ENCODE measurements at places on chromosomes 12 and 14. TPM values are rescaled to one million over a fixed set of nuclear protein-coding genes. Genes with fewer than 3 reads are reported as not detected.

DNA sequence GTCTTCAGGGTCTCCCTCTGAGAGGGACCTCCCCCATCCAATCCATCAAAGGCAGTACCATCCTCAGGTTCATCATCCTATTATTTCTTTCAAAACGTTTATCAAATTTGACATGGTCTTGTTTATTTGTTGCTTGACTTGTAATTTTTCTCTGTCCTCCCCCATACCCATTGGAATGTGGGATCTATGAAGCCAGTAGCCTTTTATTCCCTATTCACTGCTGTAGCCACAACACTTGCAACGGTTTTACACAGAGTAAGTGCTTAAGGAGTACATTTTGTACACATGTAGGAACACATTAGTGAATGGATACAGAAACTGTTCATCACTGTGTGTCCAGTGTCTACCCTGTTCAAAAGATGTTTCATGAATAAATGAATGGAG, 41.5 kb downstream of the IGF1 start:
- peaks cover 52% of the 10 kb centered on the region for H3K4me1 ChIP-seq
- DNase-seq = no peak
- H3K4me3 ChIP-seq = peak overlapping the region; percentile 35
- H3K36me3 ChIP-seq = no peaks in the 10 kb centered on the region
- H3K27me3 ChIP-seq = no peaks in the 10 kb centered on the region

- H3K27me3 ChIP-seq = peaks cover 52% of the 10 kb centered on the region
- H3K4me3 ChIP-seq = no peak overlapping the region
- no peak for DNase-seq
- no peaks in the 10 kb centered on the region for H3K4me1 ChIP-seq
- no peaks in the 10 kb centered on the region for H3K36me3 ChIP-seq
- no peak overlapping the region for H3K27ac ChIP-seq
Measured at GRCh38 chr14:91330096-91330696, 85.7 kb upstream of the GPR68 start.

- no peaks in the 10 kb centered on the region for H3K4me1 ChIP-seq
- DNase-seq = no peak
- H3K4me3 ChIP-seq = no peak overlapping the region
- peaks cover 4% of the 10 kb centered on the region for H3K36me3 ChIP-seq
- peaks cover 4% of the 10 kb centered on the region for H3K27me3 ChIP-seq
- no peak overlapping the region for H3K27ac ChIP-seq
Measured at GRCh38 chr14:105138021-105138541, 30.5 kb downstream of the JAG2 start.

GRCh38 chr12:48988030-48988649, 10.0 kb downstream of the WNT1 start:
- no peaks in the 10 kb centered on the region for H3K36me3 ChIP-seq
- H3K4me3 ChIP-seq = no peak overlapping the region
- peaks cover 57% of the 10 kb centered on the region for H3K27me3 ChIP-seq
- peak; percentile 25 for DNase-seq
- H3K4me1 ChIP-seq = no peaks in the 10 kb centered on the region
- no peak overlapping the region for H3K27ac ChIP-seq

GRCh38 chr14:80575763-80576162, 364.5 kb upstream of the DIO2 start:
- no peaks in the 10 kb centered on the region for H3K36me3 ChIP-seq
- H3K4me3 ChIP-seq = no peak overlapping the region
- no peak overlapping the region for H3K27ac ChIP-seq
- peaks cover 6% of the 10 kb centered on the region for H3K4me1 ChIP-seq
- DNase-seq = no peak

DNA sequence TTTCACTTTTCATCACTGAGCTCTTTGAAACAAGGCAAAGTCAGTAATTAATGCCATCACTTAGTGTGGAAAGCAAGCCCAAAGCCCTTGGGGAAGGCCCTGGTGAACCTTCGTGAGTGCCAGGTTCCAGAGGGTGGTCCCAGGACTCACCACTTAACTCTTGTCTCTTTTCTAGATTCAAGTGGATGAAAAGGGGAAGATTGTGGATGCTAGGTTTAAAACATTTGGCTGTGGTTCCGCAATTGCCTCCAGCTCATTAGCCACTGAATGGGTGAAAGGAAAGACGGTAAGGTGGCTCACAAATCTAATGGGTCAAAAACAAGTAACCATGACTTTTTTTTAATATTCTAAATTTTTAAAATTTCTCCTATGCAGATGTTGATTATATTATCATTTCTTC, 2.8 kb downstream of the ISCU start:
- peaks cover 20% of the 10 kb centered on the region for H3K36me3 ChIP-seq
- no peak overlapping the region for H3K27ac ChIP-seq
- no peak for DNase-seq
- H3K27me3 ChIP-seq = peaks cover 3% of the 10 kb centered on the region
- peaks cover 46% of the 10 kb centered on the region for H3K4me1 ChIP-seq
- H3K4me3 ChIP-seq = no peak overlapping the region

- peaks cover 62% of the 10 kb centered on the region for H3K4me1 ChIP-seq
- H3K36me3 ChIP-seq = peaks cover 12% of the 10 kb centered on the region
- H3K4me3 ChIP-seq = peak overlapping the region; percentile 87
- H3K27ac ChIP-seq = peak overlapping the region; percentile 81
- no peak for DNase-seq
Measured at GRCh38 chr14:37595809-37596621, 586 bp downstream of the TTC6 start.

DNA sequence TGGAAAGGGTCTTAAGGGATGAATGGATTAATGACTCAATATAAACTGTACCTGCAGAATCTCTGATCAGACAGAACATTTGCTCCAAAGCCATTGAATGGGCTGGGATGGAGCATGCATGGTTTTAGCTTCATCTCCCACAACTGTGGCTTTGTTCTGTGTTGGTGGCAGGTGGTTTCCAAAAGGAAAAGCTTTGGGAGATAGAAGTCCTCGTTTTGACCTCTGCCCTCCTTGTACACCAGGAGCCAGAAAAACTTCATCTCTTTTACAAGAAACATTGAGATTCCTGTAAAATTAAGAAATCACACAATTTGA, 39.5 kb downstream of the GPR65 start:
- H3K27me3 ChIP-seq = peaks cover 2% of the 10 kb centered on the region
- no peak overlapping the region for H3K27ac ChIP-seq
- DNase-seq = no peak
- H3K4me1 ChIP-seq = no peaks in the 10 kb centered on the region
- no peaks in the 10 kb centered on the region for H3K36me3 ChIP-seq

DNA sequence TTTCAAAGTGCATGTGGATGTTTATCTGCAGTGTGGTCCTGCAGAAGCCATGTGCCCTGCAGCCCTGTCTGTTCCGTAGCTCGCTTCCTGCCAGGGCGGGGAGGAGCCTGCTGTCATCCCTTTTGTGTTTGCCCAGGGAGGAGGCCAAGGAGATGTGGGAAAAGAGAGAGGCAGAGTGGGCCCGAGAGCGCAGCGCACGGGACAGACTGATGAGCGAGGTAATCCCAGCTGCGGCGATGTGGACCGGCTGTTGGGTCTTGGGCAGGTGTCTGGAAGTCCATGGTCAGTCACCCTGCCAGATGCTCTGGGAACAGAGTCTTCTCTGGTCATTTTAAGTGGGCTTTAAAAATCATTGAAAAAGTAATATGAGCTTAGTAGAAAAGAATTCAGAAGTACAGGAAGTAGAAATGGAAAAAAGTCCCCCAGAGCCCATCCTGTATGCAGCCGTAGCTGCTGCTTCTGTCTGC, 12.8 kb downstream of the TCHP start:
- no peaks in the 10 kb centered on the region for H3K27me3 ChIP-seq
- H3K4me3 ChIP-seq = no peak overlapping the region
- no peak for DNase-seq
- no peaks in the 10 kb centered on the region for H3K4me1 ChIP-seq
- H3K27ac ChIP-seq = no peak overlapping the region

DNA sequence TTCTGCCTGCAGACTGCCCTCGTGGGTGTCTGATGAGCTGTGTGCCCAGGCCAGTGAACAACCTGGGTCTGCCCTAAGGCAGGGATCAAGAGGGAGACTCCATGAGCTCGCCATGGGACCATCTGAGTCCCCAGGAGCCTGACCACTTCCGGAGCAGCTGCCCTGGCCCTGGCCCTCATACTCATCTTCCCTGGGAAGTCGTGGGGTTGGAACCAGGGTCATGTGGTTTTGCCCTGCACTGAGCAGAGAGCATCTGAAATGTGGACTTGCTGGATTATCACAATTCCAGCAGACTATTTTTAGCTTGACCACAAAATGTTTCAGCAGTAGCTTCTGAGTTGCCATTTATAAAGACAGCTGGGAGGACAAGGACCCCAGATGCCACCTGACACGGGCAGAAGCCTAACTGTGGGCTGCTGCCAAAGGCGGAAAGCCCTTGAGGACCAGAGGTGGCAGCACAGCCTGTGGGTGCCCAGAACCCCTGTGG, 6.7 kb downstream of the BTBD6 start:
- peak; percentile 29 for DNase-seq
- peak overlapping the region; percentile 13 for H3K27ac ChIP-seq
- H3K4me1 ChIP-seq = peaks cover 20% of the 10 kb centered on the region
- H3K4me3 ChIP-seq = no peak overlapping the region
- H3K27me3 ChIP-seq = peaks cover 2% of the 10 kb centered on the region
- H3K36me3 ChIP-seq = peaks cover 4% of the 10 kb centered on the region

- no peak overlapping the region for H3K27ac ChIP-seq
- no peak for DNase-seq
- H3K4me3 ChIP-seq = no peak overlapping the region
Measured at GRCh38 chr14:22796087-22796707, 19.0 kb downstream of the SLC7A7 start.

DNA sequence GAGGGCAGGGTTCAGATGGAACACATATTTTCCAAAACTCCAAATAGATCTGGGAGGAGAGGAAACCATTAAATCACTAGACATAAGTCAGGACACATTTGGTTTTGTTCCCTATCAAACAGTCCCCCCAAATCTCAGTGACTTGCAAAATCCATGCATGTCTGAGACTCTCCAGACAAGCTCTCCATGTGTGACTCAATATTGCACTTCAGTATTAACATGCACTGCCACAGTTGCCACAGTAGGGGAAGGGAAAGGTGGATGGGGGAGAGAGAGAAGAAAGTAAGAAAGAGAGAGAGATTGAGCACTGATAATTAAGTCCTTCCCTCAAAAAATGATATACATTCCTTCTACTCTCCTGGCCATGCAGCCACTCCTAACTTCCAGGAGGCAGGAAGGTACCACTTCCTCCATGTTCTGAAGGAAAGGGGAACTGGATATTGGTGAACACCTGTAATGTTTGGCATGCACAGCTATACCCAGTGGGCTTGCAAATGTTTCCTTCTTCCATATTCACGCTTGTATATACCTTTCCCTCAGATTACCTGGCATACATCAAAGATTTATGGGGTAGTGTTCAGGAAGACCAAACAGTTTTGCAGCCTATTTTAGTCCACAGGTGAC, 310.0 kb downstream of the ZFP36L1 start:
- DNase-seq = no peak
- no peak overlapping the region for H3K27ac ChIP-seq
- H3K4me3 ChIP-seq = no peak overlapping the region
- no peaks in the 10 kb centered on the region for H3K27me3 ChIP-seq
- H3K36me3 ChIP-seq = 0 out of 2 replicates have a peak, but pooled peaks cover 8% of the 10 kb centered on the region
- H3K4me1 ChIP-seq = peaks cover 81% of the 10 kb centered on the region

GRCh38 chr14:105325303-105325702, 10.8 kb downstream of the PACS2 start:
- H3K27me3 ChIP-seq = no peaks in the 10 kb centered on the region
- peaks cover 15% of the 10 kb centered on the region for H3K4me1 ChIP-seq
- peaks cover 11% of the 10 kb centered on the region for H3K36me3 ChIP-seq

- H3K36me3 ChIP-seq = peaks cover 6% of the 10 kb centered on the region
- H3K4me1 ChIP-seq = no peaks in the 10 kb centered on the region
- H3K4me3 ChIP-seq = no peak overlapping the region
- DNase-seq = no peak
- no peaks in the 10 kb centered on the region for H3K27me3 ChIP-seq
Measured at GRCh38 chr14:94472842-94473241, 3.2 kb downstream of the SERPINA9 start.

GRCh38 chr12:11917501-11917900, 153.2 kb upstream of the BCL2L14 start:
- DNase-seq = no peak
- H3K36me3 ChIP-seq = no peaks in the 10 kb centered on the region
- no peak overlapping the region for H3K27ac ChIP-seq
- H3K4me3 ChIP-seq = no peak overlapping the region
- H3K27me3 ChIP-seq = peaks cover 26% of the 10 kb centered on the region

- no peak overlapping the region for H3K27ac ChIP-seq
- H3K27me3 ChIP-seq = no peaks in the 10 kb centered on the region
- no peaks in the 10 kb centered on the region for H3K36me3 ChIP-seq
- H3K4me1 ChIP-seq = 0 out of 2 replicates have a peak, but pooled peaks cover 4% of the 10 kb centered on the region
Measured at GRCh38 chr14:37545174-37545573, 49.9 kb downstream of the FOXA1 start.

GRCh38 chr12:95848575-95849388, 10.0 kb upstream of the SNRPF start:
- peaks cover 38% of the 10 kb centered on the region for H3K27me3 ChIP-seq
- DNase-seq = peak; percentile 38
- no peaks in the 10 kb centered on the region for H3K4me1 ChIP-seq
- H3K4me3 ChIP-seq = no peak overlapping the region

GRCh38 chr12:53572134-53572758, 53.9 kb downstream of the ATF7 start:
- peaks cover 54% of the 10 kb centered on the region for H3K4me1 ChIP-seq
- peaks cover 2% of the 10 kb centered on the region for H3K27me3 ChIP-seq
- no peak for DNase-seq

DNA sequence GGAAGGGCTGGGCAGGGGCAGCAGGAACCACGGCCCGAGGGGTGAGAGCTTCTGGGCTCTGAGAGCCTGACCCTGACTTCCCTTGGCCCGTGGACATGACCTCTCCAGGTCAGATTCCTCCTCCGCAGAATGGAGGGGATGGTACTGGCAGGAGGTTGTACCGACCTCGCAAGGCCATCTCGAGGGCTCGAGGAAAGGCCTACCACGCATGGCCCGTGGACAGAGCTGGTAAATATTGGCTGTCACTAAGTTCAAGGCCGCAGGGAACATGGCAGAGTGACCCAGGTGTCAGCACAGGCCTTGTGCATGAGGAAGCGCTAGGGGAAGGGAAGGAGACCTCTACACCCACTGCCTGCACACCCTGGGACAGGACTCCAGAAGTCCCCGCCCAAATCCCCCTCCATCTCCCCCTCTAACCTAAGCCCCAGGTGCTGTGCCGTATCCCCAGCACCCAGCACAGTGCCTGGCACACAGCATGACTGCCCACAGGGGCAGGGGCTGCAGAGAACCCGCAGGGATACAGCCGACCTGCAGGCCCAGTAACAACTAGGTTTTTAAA, 54.9 kb upstream of the PPP2R5C start:
- peaks cover 13% of the 10 kb centered on the region for H3K27me3 ChIP-seq
- no peak overlapping the region for H3K27ac ChIP-seq
- no peak for DNase-seq
- peaks cover 7% of the 10 kb centered on the region for H3K4me1 ChIP-seq
- H3K36me3 ChIP-seq = no peaks in the 10 kb centered on the region

- H3K4me3 ChIP-seq = no peak overlapping the region
- no peak for DNase-seq
- peaks cover 2% of the 10 kb centered on the region for H3K27me3 ChIP-seq
- H3K36me3 ChIP-seq = no peaks in the 10 kb centered on the region
Measured at GRCh38 chr12:34396861-34397590, 374.7 kb downstream of the ALG10 start.

- H3K4me3 ChIP-seq = no peak overlapping the region
- DNase-seq = peak; percentile 29
- no peak overlapping the region for H3K27ac ChIP-seq
- H3K4me1 ChIP-seq = peaks cover 13% of the 10 kb centered on the region
Measured at GRCh38 chr14:24818058-24818822, 184.2 kb upstream of the GZMB start.

Gene KRT78
- total RNA-seq = not detected

Gene TAMALIN
- total RNA-seq = 0.50 TPM

Gene GLIPR1L1
- total RNA-seq = not detected

Gene OLR1
- 41.9 TPM for total RNA-seq

Gene GARIN6
- not detected for total RNA-seq

Gene MAGOHB
- total RNA-seq = 38.4 TPM

Gene RNASE1
- total RNA-seq = not detected

Gene JPH4
- total RNA-seq = not detected

Gene ANO2
- total RNA-seq = not detected
